AG20443 (cell line): ENCODE measurements at places on chromosomes 2 and 18.

DNA sequence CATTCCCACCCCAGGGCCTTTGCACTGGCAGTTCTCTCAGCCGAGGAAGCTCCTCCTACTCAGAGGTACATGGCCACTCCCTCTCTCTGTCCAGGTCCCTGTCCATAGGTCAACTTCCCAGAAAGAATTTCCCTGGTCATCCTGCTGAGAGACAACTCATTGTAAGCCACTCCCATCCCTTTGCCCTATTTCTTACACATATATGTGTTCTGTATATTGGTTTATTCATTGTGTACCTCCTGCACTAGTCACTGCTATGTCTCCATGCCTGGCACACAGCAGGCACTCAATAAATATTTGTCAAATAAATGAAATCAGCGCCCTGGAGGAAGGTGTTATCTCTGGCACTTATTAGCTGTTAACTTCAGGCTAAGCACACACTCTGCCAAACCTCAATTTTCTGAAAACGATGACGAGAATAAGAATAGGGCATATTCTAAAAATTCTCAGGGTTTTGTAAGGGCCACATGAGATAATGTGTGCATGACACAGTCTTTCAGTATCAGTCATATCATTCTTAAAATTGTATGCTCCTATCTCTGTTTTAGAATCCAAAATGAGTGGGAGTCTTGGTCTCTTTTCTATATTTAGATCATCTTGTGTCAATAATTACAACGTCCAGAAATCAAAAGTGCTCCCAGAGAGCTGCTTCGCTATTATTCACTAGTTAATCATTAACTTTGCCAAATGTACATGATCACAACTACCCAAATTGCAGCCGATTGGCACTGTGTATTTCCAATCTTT, 198.0 kb downstream of the ALK start:
- DNase-seq, result no peak

- no peak for DNase-seq
These were observed 19.9 kb downstream of the ABCG5 start for GRCh38 chr2:43818761-43819160.

GRCh38 chr2:147223553-147224060, 621.2 kb upstream of the ACVR2A start:
- DNase-seq, result no peak

- no peak for DNase-seq
These were observed 180.6 kb downstream of the ATAD2B start for GRCh38 chr2:23746141-23746863.

- no peak for DNase-seq
These were observed 57.3 kb upstream of the LRPPRC start for GRCh38 chr2:44053052-44053451.

DNA sequence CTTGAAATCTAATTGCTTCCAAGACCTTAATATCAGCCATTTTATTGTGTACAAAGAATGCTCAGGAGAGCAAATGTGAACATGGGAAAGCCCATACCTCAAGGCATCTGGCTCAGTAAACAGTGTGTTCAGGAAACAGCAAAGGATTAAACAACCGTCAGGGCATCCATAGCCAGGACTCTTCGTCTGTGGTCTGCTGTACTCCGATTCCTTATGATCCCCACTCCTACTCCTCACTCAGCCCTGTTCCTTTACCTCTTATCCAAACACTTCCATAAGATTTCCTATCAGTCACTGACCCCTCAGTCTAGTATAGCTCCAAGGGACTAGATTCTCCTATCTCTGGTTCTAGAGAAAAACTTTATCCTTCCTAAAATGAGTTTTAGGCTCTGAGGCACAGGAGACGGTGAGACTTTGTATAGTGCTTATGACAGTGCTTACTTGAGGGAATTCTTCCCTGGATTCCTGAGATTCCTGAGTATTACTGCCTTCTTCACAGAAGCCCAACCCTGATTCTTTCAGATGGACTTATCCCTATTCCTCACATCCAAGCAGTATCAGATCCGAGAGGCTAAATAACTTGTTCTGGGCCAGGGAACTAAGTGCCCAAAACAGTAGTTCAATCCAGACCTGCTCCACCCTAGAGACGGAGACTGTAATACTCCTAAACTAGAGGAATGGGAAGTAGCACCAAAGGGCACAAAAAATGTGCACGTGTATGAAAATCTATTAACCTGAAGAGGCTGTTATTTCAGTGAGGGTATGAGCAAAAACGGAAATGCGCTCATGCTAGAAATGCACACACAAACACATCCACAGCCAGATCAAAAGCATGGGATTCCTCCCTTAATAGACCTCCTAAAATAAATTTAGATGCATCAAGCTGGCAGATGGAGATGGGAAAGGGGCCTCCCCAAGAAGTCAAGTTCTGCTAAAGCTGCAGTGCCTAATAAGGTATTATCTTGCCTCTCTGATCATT, 42.1 kb upstream of the SIGLEC15 start:
- DNase-seq, result peak; percentile 72

GRCh38 chr2:237758185-237758584, 40.4 kb upstream of the RBM44 start:
- no peak for DNase-seq

DNA sequence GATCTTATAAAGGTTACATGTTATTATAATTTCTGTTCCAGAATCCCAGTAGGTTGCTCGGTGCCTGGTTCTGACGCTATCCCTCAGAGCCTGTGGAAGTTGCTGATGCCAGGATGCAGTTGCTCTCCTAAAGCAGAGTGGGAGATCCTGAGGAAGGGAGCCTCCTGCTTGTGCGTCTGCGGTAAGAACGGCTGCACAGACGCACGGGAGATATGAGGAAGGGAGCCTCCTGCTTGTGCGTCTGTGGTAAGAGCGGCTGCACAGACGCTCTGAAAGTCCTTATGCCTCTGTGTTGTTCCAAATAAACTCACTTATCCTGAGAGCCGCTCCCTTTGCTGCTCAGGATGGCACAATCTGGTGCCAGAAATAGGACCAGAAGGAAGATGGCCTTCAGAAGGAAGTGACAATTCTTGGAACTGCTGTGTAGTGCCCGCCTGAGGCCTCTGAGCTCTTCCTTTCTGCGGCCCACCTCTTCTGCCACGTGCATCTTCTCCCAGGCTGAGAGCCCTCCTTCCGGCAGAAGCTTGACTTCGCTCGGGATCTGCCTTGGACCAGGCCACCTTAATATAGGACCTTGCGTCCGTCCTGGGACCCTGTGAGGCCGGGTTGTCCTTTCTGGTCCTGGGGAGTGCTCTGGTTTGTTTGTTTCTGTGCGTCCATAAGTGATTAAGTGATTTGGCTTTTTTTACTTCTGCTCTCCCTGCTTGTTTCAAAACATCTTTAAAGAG, 89.5 kb downstream of the RTP5 start:
- no peak for DNase-seq

- DNase-seq, result peak; percentile 90
These were observed 143.2 kb upstream of the SETBP1 start for GRCh38 chr18:44537526-44537925.

DNA sequence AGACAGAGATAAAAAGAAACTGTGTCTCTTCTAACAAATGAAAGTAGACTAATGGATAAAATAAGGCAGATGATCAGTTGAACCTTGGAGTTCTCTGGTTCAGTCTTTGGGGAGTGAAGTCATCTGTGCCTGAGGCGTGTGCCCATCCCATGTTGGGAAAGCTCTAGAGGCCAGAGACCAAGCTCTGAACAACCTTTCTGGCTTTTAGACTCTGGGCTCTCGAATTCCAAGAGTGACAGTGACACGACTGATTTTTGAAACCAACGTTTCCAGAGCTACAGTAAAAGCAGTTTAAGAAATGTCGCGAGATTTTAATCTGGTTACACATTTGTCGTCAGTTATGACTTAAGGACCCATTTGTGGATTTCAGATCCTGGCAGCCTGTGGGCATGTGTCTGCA, 83.7 kb upstream of the APCDD1 start:
- no peak for DNase-seq

DNA sequence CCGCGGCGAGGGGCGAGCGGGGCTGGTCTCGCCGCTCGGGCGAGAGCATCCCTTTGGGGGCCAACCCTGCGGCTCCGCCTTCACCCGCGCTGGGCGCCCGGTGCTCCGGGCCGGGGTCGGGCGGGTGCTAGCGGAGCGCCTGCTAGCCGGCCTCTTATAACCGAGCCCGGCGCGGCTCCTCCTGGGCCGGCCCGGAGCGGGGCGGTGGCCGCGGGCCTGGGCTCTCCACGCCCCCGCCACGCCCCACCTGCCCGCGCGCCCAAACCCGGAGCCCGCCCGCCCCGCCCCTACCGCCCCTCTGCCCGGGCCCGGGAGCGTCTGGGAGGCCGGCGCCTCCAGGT, at the start of gene FOXI3:
Gene FOXI3 (minus strand): TSS at position 129 of the 341 bp plus-strand sequence. CDS start 158 bp downstream, outside the sequence.
- no peak for DNase-seq

GRCh38 chr2:221999717-222000116, 299.1 kb downstream of the PAX3 start:
- DNase-seq, result no peak

DNA sequence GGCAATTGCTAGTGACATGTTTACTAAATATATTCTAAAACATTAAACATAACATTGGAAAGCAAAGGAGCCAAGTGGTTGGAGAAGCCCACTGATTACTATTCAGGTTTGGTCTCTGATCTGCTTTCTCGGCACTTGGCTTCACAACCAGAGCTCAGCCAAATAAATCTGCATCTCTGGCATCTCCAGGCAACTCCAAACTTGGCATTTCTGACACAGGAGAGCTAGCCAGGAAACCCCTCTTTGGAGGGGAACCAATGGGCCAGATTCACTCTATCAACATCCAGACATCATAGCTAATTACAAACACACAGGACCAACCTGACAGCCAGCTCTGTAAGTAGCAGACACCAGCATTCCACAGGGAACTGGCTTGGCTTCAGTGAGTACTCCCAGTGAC, 150.3 kb upstream of the ETAA1 start:
- DNase-seq, result no peak

- no peak for DNase-seq
These were observed 29.9 kb upstream of the ALKAL2 start for GRCh38 chr2:317501-318424.

- no peak for DNase-seq
These were observed 231.3 kb downstream of the HDAC4 start for GRCh38 chr2:239169311-239170048.

DNA sequence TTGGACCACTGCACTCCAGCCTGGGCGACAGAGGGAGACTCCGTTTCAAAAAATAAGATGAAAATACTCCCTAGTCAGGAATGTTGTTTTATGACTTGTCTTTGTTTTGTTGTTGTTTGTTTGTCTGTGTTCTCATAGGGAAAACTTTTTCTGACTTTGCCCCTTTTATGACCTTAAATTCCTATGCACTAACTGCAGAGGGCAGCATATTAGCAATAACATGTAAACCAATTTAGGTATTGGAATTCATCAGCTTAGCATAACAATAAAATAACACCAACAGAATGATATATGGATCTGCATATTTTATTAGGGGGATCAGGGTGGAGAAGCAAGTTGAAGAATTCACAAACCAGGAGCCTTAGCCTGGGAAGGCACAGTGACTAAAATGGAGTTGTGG, 631.5 kb downstream of the SUCLG1 start:
- DNase-seq, result no peak

GRCh38 chr2:141899740-141900139, 231.1 kb downstream of the LRP1B start:
- DNase-seq, result no peak

DNA sequence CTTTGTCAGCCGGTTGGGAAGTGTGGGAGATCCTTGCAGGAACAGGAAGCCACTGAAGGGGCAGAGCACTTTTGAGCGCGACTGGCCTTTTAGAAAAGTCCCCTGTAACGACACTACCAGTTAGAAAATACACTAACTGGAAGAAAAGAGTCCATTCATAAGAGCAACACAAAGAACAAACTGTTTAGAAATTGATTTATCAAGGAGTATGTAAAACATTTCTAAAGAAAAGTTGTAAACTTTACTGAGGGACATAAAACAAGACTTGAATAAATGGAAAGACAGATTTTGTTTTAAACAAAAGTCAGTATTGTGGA, 29.8 kb upstream of the POMC start:
- DNase-seq, result no peak

- DNase-seq, result no peak
These were observed 99.5 kb upstream of the GATA6 start for GRCh38 chr18:22069916-22070315.

DNA sequence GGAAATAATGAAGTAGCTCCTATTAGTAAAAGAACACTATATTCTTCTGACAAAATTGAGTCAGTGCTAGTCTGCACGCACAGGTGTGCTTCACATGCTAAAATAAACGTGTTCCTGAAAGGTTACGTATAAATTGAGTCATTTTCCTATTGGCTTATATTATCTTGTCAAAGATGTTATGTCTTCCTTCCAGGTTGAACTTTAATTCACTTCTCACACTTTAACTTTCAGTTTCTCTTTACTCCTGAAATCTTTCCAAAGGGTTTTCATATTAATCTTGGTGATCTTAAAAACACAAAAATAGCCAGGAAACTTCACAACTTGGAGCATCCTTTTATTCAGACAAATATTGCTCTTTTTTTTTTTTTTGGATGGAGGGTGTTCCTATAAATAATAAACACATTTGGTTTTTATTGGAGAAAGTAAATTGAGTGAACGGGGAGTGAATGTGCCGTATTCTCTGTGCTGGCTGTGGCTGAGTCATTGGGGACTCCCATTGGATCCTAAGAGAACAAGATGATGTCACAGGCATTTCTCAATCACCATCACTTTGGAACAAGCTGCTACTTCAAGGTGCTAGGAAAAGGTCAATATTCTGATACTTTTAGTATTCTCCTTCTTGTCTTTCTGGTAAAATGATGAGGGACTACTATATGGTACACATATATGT, 150.2 kb upstream of the SPATS2L start:
- peak; percentile 82 for DNase-seq

DNA sequence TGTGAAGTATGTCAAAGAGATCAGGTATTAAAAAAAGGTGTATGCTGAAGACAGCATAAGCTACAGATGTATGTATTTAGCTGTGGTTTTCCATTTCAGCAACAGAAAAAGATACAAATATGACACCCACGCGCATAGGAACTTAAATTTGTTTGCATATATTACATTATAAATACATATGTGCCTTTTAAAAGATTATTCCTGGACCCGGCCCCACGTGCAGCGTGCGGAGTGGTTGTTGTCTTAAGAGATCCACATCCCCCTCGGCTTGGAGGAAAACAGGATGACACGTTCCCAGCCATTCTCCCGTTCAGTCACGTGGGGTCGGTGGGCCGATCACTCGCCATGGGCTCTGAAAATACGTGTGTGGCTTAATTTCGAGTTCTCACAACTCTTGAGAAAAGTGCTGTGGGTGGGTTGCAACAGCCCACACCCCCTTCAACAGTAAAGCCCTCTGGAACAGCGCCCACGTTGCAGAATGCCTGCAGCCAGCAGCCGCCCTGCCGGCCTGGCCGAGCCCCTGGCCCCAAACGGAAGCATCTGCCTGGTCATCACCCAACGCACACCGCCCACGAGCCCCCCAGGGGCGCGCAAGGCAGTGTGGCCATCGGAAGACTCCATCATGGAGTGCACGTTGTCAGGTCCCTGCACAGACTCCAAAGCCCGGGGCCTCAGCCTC, 18.6 kb upstream of the KCNG2 start:
- DNase-seq, result no peak

DNA sequence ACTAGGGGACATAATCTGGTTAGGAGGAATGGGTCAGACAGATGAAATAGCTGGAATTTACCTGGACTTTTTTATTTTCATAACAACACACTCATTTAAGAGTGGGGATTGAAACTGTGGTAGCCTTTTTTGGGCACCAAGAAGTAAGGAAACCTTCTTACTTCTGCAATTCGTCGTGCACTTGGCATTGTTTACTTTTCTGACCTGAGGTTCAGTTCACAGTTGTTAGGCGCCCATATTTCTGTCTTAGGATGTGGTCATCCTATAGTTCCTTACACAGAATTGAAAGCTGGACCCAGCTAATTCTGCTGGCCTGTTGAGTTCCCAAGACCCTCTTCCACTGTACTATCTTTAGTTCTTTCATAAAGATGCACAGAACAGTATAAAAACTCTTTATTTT, 72.9 kb downstream of the TMX3 start:
- no peak for DNase-seq

GRCh38 chr2:157223624-157224205, 33.8 kb upstream of the GALNT5 start:
- DNase-seq, result no peak
